ENCODE measurements at places on chromosomes 5 and 9. TPM values are rescaled to one million over a fixed set of nuclear protein-coding genes. Genes with fewer than 3 reads are reported as not detected.

The MARCOL gene
- total RNA-seq = not detected

- DNase-seq = no peak
Observed at GRCh38 chr5:174698156-174698555, 26.2 kb upstream of the MSX2 start.

DNA sequence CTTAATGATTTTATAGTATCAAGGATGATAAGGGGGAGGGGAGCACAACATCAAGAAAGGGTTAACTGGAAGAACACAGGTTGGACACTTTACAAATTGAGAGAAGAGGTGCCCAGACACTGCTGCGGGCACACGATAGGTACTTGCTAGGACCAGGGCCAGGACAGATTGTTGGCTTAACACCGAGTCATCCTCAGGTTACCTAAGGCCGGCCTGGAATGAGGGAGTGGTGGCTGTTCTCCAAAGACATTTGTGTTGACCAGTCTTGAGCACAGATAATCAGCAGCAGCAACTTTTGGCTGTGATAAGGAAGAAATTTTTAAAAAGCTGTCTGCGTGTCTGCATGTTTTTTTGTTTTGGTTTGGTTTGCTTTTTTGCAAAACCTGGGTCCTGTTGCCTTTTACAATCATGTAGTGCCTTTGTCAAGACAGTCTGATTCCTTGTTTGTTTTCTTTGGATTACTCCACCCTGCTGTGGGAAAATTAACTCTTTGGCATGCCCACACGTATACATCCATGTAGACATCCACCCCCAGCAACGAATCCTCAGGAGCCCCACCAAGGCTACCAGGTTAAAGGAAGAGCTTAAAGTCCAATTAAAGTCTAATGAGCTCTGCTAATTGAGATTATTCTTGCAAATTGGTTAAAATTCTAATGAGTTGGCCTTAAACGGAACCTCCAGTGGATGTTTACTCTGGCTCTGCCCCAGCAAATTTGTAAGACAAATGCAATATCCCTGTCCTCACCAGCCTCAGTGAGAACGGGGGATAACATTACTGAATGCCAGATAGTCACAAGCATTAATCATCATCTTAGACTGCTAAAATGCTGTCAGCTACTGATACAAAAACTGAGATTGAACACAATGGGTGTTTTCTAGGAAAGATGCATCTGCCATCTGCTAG, 382.3 kb downstream of the ACTL7B start:
- peak; percentile 79 for DNase-seq

GRCh38 chr5:176741561-176742211, 68.7 kb upstream of the UNC5A start:
- DNase-seq = no peak

DNA sequence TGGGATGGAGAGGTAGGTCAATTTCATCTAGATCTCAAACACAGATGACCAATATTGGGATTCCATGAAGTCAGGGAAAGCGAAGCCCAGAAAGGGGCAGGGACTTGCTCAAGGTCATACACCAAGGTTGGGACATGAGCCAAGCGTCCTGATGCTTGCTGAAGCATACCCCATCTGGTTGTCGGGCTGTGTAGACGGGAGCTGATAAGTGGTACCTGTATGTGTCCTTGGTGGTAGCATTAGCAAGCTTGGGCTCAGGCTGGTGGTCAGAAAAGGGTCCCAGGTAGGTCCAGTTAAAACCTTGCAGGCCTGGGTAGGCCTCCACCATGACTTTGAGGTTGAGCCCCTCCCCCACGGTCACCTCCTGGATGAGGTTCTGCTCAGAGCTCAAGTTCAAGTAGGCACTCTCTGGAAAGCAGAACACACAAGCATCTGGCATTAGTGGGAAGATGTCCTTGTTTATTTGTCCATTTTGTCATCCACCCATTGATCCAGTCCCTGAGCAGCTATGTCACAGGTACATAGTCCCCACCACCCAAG, 13.2 kb downstream of the CSF1R start:
- DNase-seq = no peak

DNA sequence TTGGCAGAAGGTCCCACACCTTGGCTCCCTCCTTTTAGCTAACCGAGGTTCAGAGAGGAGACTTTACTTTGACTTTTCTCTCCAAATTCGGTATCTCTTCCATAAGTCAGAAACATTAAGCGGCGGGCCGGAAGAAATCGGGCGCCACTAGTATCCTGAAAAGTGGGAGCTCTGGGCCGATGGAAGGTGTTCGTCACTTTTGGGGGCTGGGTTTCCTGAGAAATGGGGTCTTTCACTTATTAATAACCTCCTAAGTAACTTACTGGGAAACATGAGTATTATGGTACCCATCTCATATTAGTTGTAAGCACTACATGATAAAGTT, 716 bp downstream of the STX17 start:
- no peak for DNase-seq
